ENCODE measurements at places on chromosomes 5 and 9.

DNA sequence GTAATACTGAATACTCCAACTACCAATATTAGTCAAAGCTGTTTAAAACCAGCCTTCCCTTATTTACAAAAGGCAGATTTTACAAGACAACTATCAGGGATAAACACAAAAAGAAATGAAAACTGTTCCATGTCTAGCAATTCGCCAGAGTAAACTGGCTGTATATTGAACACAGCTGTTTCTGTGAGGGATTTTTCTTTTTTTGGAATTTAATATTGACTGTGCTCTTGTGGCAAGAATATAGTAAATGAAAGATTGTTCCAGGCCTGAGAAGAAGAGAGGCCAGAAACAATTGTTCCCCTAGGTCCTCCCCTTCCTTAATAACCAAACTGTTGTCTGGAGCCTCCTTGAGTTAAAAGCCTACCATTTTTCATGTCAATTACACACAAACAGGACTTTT lies 188.6 kb downstream of the PDE4D start:
- DNase-seq = peak; percentile 65

GRCh38 chr9:121999556-121999955 lies 93.6 kb downstream of the TTLL11 start:
- no peak for DNase-seq

DNA sequence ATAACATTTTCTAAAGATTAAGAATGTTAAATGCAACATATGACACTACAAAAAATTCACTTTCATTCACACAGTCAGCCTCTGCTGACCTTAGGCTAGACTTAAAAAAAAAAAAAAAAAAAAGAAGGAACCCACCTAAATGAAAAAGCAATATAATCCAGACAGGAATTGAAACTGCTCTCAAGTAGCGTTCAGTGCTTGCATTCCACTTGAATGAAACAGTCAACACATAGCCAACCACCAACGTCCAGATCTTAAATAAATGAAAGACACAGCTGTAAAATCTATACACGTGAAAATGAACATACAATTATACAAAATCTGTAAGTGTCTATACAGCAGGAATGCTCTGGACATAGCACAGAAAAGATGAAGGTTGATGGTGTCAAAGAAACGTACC lies 11.4 kb downstream of the TMEM245 start:
- no peak for DNase-seq

DNA sequence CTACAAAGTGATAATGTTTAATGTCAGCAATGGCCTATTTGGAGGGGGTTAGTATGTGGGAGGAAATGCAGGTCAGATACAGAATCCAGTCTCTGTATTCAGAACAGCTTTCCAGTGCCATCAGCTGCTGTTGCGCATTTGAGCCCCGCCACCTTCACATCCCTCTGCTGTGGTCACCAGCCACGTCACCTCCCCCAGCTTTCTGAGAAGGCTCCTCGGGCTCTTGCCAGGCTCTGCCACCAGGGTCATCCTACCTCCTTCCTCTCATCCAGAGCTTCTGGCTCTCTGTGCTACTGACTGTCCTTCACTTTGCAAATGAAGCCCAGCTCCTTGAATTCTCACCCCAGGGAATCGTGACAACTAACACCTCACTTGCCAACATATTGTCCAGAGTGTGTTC lies 138.8 kb downstream of the PIK3R1 start:
- DNase-seq = no peak

DNA sequence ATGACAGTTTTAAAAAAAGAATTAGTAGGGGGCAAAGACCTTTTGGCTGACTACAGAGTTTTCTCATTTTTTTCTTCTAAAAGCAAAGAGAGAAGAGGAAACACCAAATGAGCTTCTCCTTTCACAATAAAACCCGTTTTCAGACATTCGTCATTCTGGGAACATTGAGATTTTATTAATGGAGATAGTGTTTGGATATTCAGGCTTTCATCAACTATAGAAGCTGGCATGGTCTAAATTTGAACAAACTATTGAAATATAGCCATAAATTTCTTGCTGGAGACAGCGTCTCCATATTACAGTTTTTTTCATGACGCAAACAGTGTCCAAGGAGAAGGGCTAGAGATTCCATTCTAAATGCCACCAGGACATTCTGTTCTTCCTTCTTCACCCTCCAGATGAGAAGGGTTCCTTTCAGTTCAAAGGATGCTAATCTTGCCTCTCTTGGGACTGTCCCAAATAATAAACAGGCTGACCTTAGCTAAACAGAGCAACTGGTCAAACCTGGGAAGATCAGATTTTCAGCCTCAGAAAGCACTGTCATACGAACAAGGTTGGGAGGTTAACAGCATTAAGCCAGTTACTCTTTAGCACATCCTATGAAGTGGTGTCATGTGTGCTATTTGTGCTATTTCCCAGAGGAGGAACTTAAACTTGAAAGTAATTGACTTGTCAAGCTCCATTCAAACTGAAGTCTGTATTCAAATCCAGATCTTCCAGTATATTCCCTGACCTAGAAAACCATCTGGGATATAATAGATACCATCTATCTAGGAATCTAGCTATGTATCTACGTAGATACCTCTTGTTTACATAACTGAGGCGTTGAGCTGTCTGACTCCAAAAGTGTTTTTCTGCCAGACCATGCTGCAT lies 125.6 kb downstream of the LPAR1 start:
- DNase-seq = no peak

GRCh38 chr9:3807601-3808000 lies 281.8 kb upstream of the RFX3 start:
- no peak for DNase-seq

DNA sequence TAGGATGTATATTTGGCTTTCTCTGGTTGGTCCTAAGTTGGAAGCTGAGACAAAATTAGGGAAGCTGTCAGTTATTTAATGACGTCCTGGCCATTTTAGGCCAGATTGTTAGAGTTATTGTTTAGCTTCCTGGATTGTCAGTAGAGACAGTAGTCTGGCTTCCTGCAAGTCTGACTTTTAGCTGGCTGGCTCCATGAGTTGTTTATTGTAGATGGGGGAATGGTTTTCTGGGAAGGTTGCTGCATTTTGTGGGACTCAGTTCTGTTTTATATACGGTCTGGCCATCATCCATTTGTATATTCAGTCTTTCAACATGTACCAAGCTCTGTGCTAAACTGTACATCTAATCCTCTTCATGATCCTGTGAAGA lies 68.3 kb downstream of the SGCD start:
- no peak for DNase-seq

GRCh38 chr9:37998881-37999587 lies 70.0 kb downstream of the SHB start:
- DNase-seq = no peak

- no peak for DNase-seq
Measured at GRCh38 chr5:106374956-106375355, 1295.8 kb downstream of the EFNA5 start.

DNA sequence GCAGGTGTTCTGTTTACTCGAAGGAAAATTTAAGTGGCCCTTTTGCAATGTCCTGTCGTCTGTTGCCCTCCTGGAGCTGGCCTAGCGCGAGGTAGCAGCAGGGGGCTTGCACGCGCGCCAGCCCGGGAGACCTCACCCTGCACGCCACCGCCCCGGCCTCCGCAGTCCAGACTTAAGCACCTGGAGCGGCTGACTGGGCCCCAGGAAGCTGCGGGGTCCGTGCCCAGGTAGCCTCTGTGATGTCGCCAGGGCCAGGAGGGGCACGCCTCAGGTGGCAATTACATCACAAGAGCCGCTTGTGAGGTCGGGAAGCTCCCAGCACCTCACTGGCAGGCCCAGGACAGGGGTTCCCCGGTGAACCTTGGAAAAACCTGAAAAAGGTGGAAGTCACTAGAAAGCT lies at the start of gene SAXO1:
TSS of gene SAXO1 (minus strand) at position 195 of the 400 bp plus-strand sequence. CDS start 301 bp downstream, outside the sequence.
- DNase-seq = no peak

GRCh38 chr5:77223653-77224052 lies 13.2 kb downstream of the PDE8B start:
- DNase-seq = no peak

DNA sequence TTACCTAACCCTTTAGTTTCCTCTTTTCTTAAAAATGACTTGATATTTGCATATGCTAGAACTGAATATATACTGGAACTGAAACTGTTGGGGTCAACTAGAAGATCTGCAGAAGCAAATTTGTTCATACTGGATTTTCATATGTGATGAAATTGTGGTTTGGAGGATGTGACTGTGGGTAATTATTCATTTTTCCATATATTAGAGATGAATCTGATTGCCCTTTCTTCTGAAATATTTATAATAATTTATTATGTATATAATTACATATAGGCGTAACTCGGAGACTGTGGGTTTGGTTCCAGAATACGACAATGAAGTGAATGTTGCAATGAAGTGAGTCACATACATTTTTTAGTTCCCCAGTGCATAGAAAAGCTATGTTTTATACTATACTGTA lies 149.1 kb downstream of the ATP10B start:
- no peak for DNase-seq

DNA sequence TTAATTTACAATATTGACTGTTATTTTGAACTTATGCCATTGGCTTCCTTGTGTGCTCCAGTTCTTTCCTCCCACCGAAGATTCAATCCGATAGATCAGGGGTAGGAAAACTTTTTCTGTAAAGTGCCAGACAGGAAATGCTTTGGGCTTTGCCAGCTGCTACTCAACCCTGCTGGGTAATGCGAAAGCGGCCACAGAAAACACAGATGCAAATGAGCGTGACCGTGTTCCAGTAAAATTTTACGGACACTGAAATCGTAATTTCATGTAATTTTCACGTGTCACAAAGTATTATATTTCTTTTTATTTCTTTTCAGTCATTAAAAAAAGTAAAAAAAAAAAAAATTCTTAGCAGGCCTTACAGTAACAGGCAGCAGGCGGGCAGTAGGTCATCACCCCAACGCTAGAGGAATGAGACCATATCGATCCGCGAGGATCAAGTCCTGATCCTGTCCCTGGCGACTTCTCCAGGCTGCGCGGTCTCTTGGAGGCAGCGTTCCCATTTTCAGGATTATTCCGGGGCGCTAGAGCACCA lies 599 bp downstream of the NMRK1 start:
- no peak for DNase-seq

DNA sequence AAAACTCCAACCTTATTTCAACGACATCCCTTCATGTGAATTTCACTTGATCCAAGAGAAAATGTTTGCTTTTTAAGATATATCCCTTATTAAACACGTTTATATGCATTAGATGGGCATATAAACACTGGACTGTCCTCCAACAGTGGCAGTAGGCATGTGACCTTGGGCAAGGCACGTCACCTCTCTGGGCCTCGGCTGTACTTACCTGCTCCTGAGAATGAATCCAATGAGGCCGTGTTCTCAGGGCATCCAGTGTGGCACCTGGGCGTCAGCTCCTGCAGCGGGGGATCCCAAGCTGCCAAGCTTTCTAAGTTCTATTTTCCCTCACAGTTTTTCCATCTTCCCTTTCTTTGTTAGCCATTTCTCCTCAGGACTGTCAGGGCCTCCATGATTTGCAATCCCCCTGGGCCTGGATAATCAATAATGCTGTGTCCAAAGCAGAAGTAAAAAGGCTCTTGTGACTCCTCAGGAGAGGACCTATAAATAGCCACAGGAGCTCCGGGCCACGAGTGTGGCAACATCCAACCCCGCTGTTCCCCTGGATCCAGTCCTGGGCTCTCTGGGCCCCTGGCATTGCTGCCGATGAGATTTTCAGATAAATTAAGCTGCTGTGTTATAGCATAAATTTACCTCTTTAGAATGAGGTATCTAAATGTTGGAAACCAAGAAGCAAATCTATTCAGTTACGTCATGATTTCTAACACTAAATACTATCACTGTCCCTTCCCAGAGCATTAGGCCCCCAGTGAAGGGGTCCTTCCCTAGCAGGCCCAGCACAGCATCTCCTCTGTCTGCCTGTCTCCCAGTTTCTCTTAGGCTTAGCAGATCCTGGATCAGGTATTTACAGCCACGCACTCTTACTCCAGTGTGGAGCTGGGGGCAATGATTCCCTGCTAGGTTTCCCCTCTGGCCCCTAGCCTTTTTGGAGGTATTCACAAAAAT lies 76.8 kb downstream of the PTPN3 start:
- no peak for DNase-seq

GRCh38 chr5:168528521-168529373 lies at the start of gene FBLL1:
FBLL1 (plus strand) TSS chr5:168529305; CDS start chr5:168529505, 200 bp downstream.
- peak; percentile 17 for DNase-seq

GRCh38 chr5:174195517-174195916 lies 150.0 kb downstream of the NSG2 start:
- DNase-seq = no peak

GRCh38 chr5:143313298-143313852 lies 90.1 kb downstream of the NR3C1 start:
- no peak for DNase-seq

DNA sequence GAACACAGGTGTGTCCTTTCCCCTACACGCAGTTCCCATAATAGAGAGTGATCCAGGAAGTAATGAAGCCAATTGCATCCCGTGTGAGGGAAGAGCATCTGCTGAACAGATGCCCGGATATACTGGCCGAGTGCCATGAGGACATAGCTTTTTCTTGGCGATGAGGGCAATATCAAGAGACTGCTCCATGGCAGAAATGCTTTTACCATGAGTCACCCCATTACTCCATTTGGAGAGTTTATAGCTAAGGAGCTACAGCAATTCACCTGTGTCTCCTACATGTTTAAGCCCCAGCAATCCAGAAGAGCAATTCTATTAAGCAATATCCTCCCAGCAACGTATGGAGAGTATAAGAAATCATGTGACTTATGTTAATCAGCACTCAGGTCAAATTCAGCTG lies 222.0 kb upstream of the KLF4 start:
- no peak for DNase-seq

- DNase-seq = no peak
Measured at GRCh38 chr5:151021746-151022145, 1.4 kb downstream of the GPX3 start.

DNA sequence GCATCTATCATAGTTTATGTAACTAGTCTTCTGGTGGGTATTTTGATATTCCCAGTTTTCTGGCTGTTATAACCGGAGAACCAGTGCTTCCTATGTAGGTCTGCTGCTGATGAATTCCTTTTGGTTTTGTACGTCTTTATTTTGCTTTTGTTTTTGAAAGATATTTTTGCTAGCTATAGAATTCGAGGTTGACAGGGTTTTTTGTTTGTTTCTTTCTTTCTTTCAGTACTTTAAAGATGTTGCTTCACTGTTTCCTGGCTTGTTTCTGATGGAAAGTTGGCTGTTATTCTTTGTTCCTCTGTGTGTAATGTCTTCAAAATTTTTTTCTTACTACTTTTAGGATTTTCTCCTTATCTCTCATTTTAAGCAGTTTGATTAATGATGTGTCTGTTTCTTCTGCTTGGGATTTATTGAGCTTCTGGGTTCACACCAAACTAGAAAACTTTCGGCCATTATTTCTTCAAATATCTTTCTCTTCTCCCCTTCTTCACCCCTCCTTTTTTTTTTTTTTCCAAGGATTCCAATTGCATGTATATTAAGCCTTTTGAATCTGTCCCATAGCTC lies 27.5 kb downstream of the ZNF618 start:
- no peak for DNase-seq

- no peak for DNase-seq
Measured at GRCh38 chr5:66967102-66967501, 229.5 kb downstream of the CD180 start.

DNA sequence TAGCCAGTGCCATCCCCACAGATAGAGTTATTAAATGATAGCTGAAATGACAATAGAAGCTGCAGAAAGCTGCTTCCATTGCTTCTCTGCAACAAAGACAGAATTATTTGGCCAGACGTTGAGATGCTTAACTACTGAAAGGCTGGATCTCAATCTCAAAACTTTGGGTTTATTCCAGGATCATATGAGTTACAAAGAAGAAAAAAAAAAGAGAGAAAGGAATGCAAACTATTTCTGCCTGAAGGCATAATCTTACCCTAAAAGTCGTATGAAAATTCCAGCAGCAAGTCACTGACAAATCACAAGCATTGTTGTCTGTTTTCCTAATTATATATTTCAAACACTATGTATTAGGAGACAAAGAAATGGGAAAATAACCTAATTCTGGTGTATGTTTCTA lies 12.8 kb upstream of the TYRP1 start:
- DNase-seq = no peak
